Kidney (tissue), 22 donors: ENCODE measurements at places on chromosomes 16 and 17. TPM values are rescaled to one million over a fixed set of nuclear protein-coding genes. Genes with fewer than 3 reads are reported as not detected.
A peak's percentile ranks its signal among the peaks of the same experiment; 100 is the strongest.

The RCVRN gene
- polyA plus RNA-seq, result not detected

The KPNA2 gene
- polyA plus RNA-seq, result 23.3 TPM

The TP53TG3C gene
- polyA plus RNA-seq, result not detected

The PRSS22 gene
- polyA plus RNA-seq, result 11.0 TPM

GRCh38 chr17:77959126-77959925 lies 823 bp downstream of the TNRC6C start:
- peak; percentile 46 for DNase-seq

DNA sequence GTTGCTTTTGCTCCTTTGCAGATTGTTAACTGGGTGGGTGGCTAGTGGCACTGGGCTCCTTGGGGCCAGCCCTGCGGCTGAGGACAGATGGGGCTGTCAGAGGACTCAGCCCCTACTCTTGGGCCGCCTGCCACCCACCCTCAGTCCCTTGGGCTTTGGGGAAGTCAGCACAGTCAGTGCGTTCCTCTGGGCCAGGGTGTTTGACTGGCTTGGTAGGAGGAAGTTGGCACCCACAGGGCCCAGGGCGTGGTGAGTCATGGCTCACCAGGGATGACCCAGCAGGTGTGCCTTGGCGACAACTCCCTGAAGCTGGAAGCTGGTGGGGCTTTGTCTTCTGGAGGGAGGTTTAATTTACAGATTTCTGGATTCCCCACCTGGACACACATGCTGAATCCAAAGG lies 32.4 kb downstream of the HAPSTR1 start:
- DNase-seq, result no peak
